Type B pancreatic cell (in vitro differentiated cells): ENCODE measurements at places on chromosomes 7 and 10. TPM values are rescaled to one million over a fixed set of nuclear protein-coding genes. Genes with fewer than 3 reads are reported as not detected.

GRCh38 chr7:16668049-16668858 is 22.3 kb downstream of the BZW2 start:
- H3K36me3 ChIP-seq, result peaks cover 64% of the 10 kb centered on the region
- no peak for DNase-seq
- H3K4me1 ChIP-seq, result peaks cover 18% of the 10 kb centered on the region
- H3K4me3 ChIP-seq, result peak overlapping the region; percentile 40

DNA sequence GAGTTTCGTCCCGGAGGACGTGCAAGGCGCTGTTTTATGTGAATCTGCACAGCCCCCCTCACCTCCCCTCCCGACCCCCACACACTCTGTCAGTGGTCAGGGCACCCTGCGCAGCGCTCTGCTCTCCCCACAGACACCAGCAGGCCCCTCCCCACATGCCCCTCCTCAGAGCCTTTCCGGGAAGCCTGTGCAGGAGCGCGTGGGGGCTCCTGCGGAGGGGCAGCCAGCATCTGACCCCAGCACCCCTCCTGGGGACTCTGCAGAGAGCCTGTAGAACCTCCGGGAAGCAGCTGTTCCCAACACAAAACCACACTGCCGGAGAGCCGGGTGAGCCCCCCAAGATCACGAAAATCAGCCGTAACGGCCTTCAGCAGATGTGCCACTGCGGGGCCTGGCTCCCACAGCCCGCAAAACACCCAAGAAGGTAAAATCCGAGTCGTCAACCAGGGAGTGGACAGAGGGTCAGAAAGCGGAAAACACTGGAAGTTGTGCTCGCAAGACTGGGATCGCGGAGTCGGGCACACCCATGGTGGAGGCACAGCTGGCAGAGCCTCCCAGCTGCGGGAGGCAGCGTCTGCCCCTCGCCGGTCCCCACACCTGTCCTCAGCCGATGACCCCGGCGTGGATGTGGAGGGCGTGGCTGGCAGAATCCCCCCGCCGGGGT is 53.8 kb upstream of the PDGFA start:
- no peak overlapping the region for H3K27ac ChIP-seq
- no peaks in the 10 kb centered on the region for H3K27me3 ChIP-seq
- no peak for DNase-seq
- peak overlapping the region; percentile 28 for H3K4me3 ChIP-seq
- H3K4me1 ChIP-seq, result peaks cover 8% of the 10 kb centered on the region
- no peaks in the 10 kb centered on the region for H3K36me3 ChIP-seq

GRCh38 chr7:129094501-129094900 is 39.6 kb upstream of the TNPO3 start:
- no peak overlapping the region for H3K27ac ChIP-seq
- DNase-seq, result no peak
- H3K4me3 ChIP-seq, result no peak overlapping the region
- H3K4me1 ChIP-seq, result peaks cover 8% of the 10 kb centered on the region

DNA sequence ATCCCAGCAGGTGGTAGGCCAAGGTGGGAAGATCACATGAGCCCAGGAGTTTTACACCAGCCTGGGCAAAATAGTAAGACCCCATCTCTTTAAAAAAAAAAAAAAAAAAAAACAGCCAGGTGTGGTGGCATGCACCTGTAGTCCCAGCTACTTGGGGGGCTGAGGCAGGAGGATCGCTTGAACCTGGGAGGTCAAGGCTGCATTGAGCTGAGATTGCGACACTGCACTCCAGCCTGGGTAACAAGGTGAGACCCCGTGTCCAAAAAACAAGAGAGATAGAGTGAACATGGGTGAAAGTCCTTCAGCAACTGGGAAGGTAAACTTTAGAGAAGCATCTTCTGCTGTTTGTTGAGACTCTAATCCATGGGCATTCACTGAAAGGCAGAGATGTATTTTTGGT is 6.3 kb upstream of the LAMTOR4 start:
- H3K27me3 ChIP-seq, result peaks cover 3% of the 10 kb centered on the region
- H3K4me1 ChIP-seq, result no peaks in the 10 kb centered on the region
- no peaks in the 10 kb centered on the region for H3K36me3 ChIP-seq
- DNase-seq, result no peak
- H3K4me3 ChIP-seq, result no peak overlapping the region

GRCh38 chr10:88983206-88983605 is 7.4 kb upstream of the FAS start:
- no peak for DNase-seq
- peaks cover 21% of the 10 kb centered on the region for H3K4me1 ChIP-seq
- no peaks in the 10 kb centered on the region for H3K27me3 ChIP-seq
- no peak overlapping the region for H3K4me3 ChIP-seq
- no peak overlapping the region for H3K27ac ChIP-seq
- no peaks in the 10 kb centered on the region for H3K36me3 ChIP-seq

DNA sequence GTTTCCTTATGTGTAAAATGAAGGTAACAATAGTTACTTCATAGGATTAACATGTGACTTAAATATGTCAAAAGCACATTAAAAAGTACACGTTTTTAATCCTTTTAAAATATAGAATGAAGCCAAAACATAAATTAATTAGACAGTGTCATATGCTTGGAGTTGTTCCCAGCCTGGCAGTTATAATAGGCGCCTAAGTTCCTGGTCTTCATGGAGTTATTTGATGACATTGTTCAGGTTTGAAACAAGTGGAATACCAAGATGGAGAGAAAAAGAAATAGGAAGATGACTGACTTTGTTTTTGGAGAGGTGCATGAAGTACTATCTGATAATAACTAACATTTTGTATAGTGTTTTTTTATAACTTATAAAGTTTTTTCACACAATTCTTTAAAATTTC is 67.3 kb downstream of the ZNRF2 start:
- H3K27me3 ChIP-seq, result no peaks in the 10 kb centered on the region
- DNase-seq, result no peak
- peaks cover 16% of the 10 kb centered on the region for H3K4me1 ChIP-seq
- H3K27ac ChIP-seq, result no peak overlapping the region

DNA sequence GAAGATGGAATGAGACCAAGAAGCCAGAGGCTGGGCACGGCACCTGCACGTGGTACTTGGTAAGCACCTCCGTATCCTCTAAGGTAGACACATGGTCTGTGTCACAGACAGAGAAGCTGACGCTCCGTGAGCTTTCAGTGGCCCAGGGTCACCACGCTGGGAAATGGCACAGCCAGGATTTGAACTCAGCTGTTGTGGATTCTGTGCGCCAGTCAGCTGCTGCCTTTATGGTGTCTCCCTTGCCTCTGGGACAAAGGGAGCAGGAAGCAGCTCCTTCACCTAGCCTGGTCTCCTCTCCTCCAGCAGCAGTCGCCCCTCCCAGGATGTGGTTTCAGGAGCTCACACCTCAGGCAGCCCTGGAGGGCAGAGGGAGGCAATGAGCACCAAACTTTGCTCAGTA is 110.8 kb downstream of the ARHGAP22 start:
- H3K36me3 ChIP-seq, result no peaks in the 10 kb centered on the region
- H3K27me3 ChIP-seq, result peaks cover 9% of the 10 kb centered on the region
- peaks cover 5% of the 10 kb centered on the region for H3K4me1 ChIP-seq
- no peak for DNase-seq
- no peak overlapping the region for H3K4me3 ChIP-seq
- H3K27ac ChIP-seq, result no peak overlapping the region

DNA sequence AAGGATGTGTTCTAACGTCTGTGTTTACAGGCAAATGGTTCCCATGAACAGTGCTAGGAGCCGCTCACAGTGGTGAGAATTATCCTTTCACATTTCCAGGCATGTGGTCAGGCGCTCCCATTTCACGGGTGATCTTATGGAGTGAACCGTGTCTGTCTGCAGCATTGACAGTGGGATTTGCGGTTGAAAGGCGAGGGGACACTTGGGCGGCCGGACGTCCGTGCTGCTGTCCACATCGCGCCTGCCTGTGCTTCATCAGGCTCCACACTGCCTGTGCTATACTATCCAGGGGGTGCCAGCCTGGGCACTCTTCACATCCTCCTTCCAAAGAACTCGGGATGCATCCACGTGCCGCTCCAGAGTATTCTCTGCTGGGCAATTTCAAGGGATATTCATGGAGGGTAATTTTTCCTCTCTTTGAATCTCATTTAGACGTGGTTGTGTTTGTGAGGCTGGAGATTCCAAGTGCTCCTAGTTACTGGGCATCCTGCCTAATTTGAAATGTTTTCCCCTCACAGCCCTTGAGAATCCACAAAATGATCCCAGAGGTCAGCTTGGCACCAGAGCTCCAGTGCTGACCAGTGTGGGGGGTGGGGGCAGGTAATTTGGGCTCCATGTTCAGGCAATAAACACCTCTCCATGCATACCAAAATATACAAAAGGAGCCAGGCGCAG is 61.9 kb upstream of the EBF3 start:
- no peaks in the 10 kb centered on the region for H3K36me3 ChIP-seq
- H3K4me1 ChIP-seq, result no peaks in the 10 kb centered on the region
- no peak for DNase-seq
- H3K27me3 ChIP-seq, result peaks cover 7% of the 10 kb centered on the region
- H3K4me3 ChIP-seq, result no peak overlapping the region

GRCh38 chr10:113503930-113504329 is 48.9 kb upstream of the HABP2 start:
- peaks cover 10% of the 10 kb centered on the region for H3K4me1 ChIP-seq
- no peaks in the 10 kb centered on the region for H3K36me3 ChIP-seq
- no peak for DNase-seq
- no peak overlapping the region for H3K4me3 ChIP-seq
- peaks cover 55% of the 10 kb centered on the region for H3K27me3 ChIP-seq

- no peaks in the 10 kb centered on the region for H3K27me3 ChIP-seq
- H3K4me1 ChIP-seq, result no peaks in the 10 kb centered on the region
- DNase-seq, result no peak
- no peaks in the 10 kb centered on the region for H3K36me3 ChIP-seq
Observed at GRCh38 chr10:47415520-47416304, 31.6 kb upstream of the ZNF488 start.

DNA sequence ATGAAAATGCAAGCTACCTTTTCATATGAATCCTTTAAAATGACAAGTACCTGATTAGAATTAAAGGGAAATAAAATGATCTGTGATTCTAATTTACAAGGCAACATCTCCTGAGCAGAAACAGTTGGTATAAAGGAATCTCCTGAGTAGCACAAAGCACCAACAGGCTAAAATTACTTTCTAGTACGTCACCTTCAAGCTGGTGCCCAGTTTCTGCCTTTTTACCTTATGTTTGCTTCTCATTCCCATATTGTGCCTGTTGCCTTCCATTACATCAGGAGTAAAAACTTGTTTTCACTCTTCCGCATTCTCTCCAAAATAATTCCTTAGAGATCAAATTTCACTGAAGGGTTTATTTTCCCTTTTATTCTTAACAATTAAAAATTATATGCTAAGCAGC is 587.1 kb upstream of the KCND2 start:
- H3K4me3 ChIP-seq, result no peak overlapping the region
- no peaks in the 10 kb centered on the region for H3K27me3 ChIP-seq
- no peaks in the 10 kb centered on the region for H3K36me3 ChIP-seq
- no peak for DNase-seq
- H3K4me1 ChIP-seq, result no peaks in the 10 kb centered on the region

DNA sequence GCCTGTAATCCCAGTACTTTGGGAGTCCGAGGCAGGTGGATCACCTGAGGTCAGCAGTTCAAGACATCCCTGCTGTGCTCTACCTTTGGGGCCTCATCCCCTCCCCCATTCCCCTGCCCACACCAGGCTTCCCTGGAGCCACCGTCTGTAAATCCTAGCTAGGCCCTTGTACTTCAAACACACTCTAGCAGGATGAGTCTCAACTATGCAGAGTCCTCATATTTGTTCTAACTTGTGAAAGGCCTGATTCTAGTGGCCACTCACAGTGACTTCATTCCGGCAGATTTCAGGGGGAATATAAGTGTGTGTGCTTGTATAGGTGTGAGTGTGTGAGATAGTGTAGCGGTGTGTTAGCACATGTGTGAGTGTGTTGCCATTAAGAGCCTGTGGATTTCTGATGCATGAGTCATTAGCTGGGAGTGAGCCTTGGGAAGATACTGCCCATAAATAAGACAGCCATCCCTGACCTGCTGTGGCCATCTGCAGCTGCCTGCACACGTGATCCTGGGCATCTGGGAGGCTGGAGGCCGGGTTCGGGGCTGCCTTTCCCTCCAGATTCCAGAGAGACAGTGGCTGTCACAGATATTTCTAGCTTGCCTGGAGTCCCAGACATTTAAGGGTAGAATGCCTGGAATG is 1.7 kb upstream of the NEURL1 start:
- no peaks in the 10 kb centered on the region for H3K36me3 ChIP-seq
- H3K27ac ChIP-seq, result peak overlapping the region; percentile 76
- peak overlapping the region; percentile 73 for H3K4me3 ChIP-seq
- peaks cover 38% of the 10 kb centered on the region for H3K27me3 ChIP-seq
- no peak for DNase-seq
- H3K4me1 ChIP-seq, result peaks cover 17% of the 10 kb centered on the region

DNA sequence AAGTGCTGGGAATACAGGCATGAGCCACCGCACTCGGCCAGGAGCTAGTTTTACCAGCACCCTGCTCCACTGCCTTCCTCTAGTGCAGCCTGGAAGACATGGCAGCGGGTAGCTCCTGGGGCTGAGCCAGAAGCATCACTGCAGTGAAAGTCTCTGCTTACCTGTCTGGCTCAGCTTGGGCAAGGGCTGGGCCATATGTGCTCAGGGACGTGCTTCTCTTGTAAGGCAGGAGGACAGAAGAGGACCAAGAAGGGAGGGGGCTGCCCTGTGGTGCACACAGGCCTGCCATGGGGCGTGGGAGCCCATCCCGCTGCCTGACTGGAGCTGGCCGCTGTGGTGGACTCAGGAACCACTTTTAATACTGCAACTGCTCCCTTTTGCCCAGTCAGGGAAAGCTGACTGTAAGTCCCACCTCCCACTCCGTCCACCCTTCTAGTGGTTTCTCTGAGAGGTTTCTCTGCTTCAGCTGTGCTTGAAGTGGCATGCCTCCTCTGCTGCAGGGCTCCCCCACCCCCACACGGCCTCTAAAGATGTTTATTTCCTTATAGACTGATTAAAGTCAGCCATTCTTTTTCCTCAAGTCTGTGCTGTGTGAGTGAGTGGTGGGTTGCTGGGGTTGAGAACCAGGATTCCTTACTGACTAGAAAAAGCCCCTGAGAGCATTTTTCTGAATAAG is 25.3 kb upstream of the C10orf95 start:
- H3K27me3 ChIP-seq, result no peaks in the 10 kb centered on the region
- peaks cover 8% of the 10 kb centered on the region for H3K36me3 ChIP-seq
- peaks cover 3% of the 10 kb centered on the region for H3K4me1 ChIP-seq
- no peak overlapping the region for H3K4me3 ChIP-seq
- H3K27ac ChIP-seq, result no peak overlapping the region
- no peak for DNase-seq

DNA sequence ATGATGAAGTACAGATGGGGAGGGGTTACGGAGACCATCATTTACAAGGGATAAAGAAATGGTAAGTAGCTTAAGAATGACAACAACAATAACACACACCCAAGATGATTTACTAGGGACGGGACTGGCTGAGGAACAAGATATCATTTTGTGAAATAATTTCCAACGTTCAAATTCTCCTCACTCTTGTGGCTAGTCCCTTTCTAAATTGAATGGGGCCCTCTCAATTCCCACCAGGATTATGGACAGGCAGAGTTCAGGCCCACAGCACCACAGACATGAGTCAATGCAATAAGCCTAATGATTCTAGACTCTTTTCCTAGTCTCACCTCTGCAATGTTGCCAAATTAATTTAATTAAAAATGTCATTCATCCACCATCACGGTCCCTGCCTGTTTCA is 448.1 kb downstream of the KCNMA1 start:
- no peaks in the 10 kb centered on the region for H3K36me3 ChIP-seq
- H3K27ac ChIP-seq, result no peak overlapping the region
- H3K27me3 ChIP-seq, result peaks cover 4% of the 10 kb centered on the region
- no peak overlapping the region for H3K4me3 ChIP-seq

GRCh38 chr10:113340282-113340681 is 212.6 kb upstream of the HABP2 start:
- H3K4me3 ChIP-seq, result no peak overlapping the region
- peaks cover 19% of the 10 kb centered on the region for H3K4me1 ChIP-seq
- no peak for DNase-seq

OR2A5 gene
- total RNA-seq, result not detected in 2 replicates

GJD4 gene
- 0.17 TPM in 1 of 2 replicates, not detected in the other for total RNA-seq

CALML3 gene
- not detected in 2 replicates for total RNA-seq

DDC gene
- total RNA-seq, result 29.9 and 71.9 TPM in 2 replicates

VWDE gene
- 1.0 and 2.1 TPM in 2 replicates for total RNA-seq

SFMBT2 gene
- 5.4 and 7.2 TPM in 2 replicates for total RNA-seq

CEP55 gene
- 7.4 and 14.8 TPM in 2 replicates for total RNA-seq

PIK3AP1 gene
- total RNA-seq, result 3.5 and 3.7 TPM in 2 replicates

IDI2 gene
- total RNA-seq, result not detected in 2 replicates
